ENCODE measurements at places on chromosomes 2 and 18. TPM values are rescaled to one million over a fixed set of nuclear protein-coding genes. Genes with fewer than 3 reads are reported as not detected.
A peak's percentile ranks its signal among the peaks of the same experiment; 100 is the strongest.

CHRND gene
- not detected for total RNA-seq

LAMA3 gene
- 1.7 TPM for total RNA-seq

PROKR1 gene
- 0.38 TPM for total RNA-seq

TGFA gene
- total RNA-seq, result 4.7 TPM

DAW1 gene
- total RNA-seq, result 1.6 TPM

ANKRD29 gene
- not detected for total RNA-seq

ESPNL gene
- 0.82 TPM for total RNA-seq

PLCL1 gene
- total RNA-seq, result 13.6 TPM

VIL1 gene
- 0.44 TPM for total RNA-seq

POTEC gene
- total RNA-seq, result not detected

ZSWIM2 gene
- not detected for total RNA-seq

FBXO15 gene
- 5.4 TPM for total RNA-seq

NOL4 gene
- total RNA-seq, result 0.67 TPM

HAAO gene
- 6.0 TPM for total RNA-seq

GRCh38 chr18:13389491-13390131, 171.1 kb downstream of the LDLRAD4 start:
- DNase-seq, result no peak
- H3K4me1 ChIP-seq, result peaks cover 7% of the 10 kb centered on the region
- peaks cover 7% of the 10 kb centered on the region for H3K36me3 ChIP-seq
- peaks cover 3% of the 10 kb centered on the region for H3K27me3 ChIP-seq
- no peak overlapping the region for H3K4me3 ChIP-seq

DNA sequence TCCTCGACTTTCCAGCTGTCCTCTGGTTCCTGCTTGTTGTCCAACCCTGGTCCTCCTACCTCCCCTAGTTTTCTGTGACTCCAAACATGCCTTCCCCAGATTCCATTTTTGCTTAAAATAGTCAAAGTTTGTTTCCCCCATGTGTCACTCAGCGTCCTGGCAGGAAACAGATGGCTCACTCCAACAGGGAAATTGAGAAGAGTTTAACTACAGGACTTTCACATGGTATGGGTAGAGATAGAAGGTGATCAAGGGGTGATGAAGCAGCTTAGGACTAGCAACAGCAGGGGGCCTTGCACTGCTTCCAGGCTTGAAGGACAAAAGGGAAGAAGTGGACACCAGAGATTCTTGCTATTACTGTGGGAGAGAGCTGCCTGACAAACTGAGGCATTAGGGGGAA, 6.1 kb upstream of the CUL3 start:
- no peak for DNase-seq
- H3K27me3 ChIP-seq, result peaks cover 2% of the 10 kb centered on the region
- peaks cover 47% of the 10 kb centered on the region for H3K4me1 ChIP-seq
- peak overlapping the region; percentile 87 for H3K27ac ChIP-seq

DNA sequence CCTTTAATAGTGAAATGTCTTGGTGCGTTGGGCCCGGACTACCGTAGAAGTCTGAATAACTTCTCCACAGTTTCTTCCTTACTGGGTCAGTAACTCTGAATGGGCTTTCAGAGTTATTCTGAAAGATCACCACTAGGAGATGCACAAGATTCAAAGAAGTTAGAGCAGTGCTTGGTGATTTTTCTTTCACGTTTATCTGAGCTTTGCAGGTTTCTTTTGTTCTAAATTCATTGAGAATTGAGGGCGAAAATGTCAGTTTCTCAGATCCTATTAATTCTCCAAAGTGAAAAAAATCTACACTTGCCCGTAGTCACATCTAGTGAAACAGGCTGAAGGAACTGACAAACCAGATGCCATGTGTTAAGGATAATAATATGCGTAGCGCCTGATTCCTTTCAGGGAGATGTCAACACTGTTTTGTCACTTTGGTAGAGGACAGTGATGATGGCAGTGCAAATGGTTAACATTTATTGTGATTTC, 70.1 kb downstream of the QPCT start:
- no peak overlapping the region for H3K27ac ChIP-seq
- peaks cover 13% of the 10 kb centered on the region for H3K4me1 ChIP-seq
- H3K4me3 ChIP-seq, result no peak overlapping the region
- H3K36me3 ChIP-seq, result no peaks in the 10 kb centered on the region

DNA sequence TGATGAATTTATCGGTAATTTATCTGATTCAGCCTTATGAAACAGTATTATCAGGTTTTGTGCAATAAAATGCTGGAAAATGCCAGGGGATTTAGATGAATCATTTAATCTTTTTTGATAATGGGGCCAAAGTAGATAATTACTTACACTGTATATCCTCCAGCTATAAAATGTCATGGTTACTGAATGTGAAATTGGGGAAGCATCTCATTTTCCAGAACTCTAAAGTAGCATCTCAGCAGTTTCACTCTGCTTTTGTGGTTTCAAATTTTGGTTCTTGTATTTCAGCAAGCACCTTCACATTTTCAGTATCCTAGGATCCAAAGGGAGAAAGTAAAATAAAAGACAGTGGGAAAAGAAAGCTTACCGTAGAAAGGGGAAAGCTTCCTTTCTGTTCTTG, 12.8 kb downstream of the ANKRD62 start:
- H3K36me3 ChIP-seq, result no peaks in the 10 kb centered on the region
- H3K4me3 ChIP-seq, result no peak overlapping the region
- no peak for DNase-seq
- H3K4me1 ChIP-seq, result no peaks in the 10 kb centered on the region

GRCh38 chr18:41121116-41121826, 833.8 kb upstream of the PIK3C3 start:
- no peaks in the 10 kb centered on the region for H3K4me1 ChIP-seq
- H3K27ac ChIP-seq, result no peak overlapping the region
- H3K36me3 ChIP-seq, result no peaks in the 10 kb centered on the region
- no peaks in the 10 kb centered on the region for H3K27me3 ChIP-seq
- no peak for DNase-seq
- H3K4me3 ChIP-seq, result no peak overlapping the region

DNA sequence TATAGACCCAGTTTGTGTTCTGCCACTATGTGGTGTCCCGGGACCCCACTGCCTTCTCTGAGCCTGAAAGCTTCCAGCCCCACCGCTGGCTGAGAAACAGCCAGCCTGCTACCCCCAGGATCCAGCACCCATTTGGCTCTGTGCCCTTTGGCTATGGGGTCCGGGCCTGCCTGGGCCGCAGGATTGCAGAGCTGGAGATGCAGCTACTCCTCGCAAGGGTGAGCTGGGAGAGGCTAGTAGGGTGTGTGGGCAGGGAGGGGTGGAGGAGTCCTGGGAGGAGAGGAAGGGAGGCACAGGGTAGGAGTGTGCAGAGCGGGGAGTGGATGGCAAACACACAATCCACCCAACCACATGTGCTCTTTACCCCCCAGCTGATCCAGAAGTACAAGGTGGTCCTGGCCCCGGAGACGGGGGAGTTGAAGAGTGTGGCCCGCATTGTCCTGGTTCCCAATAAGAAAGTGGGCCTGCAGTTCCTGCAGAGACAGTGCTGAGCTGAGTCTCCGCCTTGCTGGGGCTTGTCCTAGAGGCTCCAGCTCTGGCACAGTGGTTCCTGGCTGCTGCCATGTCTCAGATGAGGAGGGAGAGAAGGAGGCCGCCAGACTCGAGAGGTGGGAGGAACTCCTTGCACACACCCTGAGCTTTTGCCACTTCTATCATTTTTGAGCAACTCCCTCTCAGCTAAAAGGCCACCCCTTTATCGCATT, 16.9 kb downstream of the PRKAG3 start:
- DNase-seq, result no peak
- H3K27ac ChIP-seq, result no peak overlapping the region
- H3K27me3 ChIP-seq, result peaks cover 5% of the 10 kb centered on the region

- DNase-seq, result no peak
- H3K27ac ChIP-seq, result no peak overlapping the region
- H3K4me3 ChIP-seq, result no peak overlapping the region
- no peaks in the 10 kb centered on the region for H3K36me3 ChIP-seq
Observed at GRCh38 chr18:32261003-32261402, 71.2 kb downstream of the MEP1B start.

DNA sequence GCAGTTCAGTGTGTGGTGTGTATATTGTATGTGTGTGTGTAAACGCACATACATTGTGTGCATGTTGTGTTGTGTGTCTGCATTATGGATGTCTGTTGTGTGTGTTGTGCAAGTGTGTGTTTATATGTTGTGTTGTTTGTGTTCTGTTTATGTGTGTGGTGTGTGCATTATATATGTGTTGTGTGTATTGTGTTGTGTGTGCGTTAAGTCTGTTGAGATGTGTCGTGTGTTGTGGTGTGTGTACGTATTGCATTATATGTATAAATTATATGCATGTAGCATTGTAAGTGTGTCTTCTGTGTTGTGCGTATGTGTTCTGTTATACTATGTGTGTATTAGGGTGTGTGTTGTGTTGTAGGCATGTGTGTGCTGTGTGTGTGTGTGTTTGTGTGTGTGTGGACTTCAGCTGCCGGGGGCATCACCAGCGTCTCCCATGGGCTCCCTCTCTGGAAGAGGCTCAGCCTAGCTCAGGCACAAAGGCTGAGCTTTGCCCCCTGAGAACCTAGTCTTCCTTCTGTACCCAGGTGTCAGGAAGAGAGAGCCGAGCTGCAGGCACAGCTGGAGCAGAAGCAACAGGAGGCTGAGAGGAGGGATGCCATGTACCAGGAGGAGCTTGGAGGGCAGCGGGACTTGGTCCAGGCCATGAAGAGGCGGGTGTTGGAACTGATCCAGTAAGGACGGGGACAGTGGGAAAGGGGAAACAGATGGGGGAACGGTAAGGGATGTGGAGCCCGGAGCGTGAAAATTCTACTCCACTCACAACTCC, 13.7 kb downstream of the RUFY4 start:
- H3K36me3 ChIP-seq, result no peaks in the 10 kb centered on the region
- peaks cover 7% of the 10 kb centered on the region for H3K27me3 ChIP-seq
- no peak overlapping the region for H3K4me3 ChIP-seq
- peaks cover 3% of the 10 kb centered on the region for H3K4me1 ChIP-seq
- no peak overlapping the region for H3K27ac ChIP-seq
- no peak for DNase-seq

- peak; percentile 86 for DNase-seq
- H3K4me3 ChIP-seq, result peak overlapping the region; percentile 91
- peaks cover 13% of the 10 kb centered on the region for H3K36me3 ChIP-seq
- peak overlapping the region; percentile 42 for H3K27ac ChIP-seq
- peaks cover 43% of the 10 kb centered on the region for H3K4me1 ChIP-seq
Observed at GRCh38 chr2:74002505-74003421, 18.1 kb downstream of the TET3 start.

DNA sequence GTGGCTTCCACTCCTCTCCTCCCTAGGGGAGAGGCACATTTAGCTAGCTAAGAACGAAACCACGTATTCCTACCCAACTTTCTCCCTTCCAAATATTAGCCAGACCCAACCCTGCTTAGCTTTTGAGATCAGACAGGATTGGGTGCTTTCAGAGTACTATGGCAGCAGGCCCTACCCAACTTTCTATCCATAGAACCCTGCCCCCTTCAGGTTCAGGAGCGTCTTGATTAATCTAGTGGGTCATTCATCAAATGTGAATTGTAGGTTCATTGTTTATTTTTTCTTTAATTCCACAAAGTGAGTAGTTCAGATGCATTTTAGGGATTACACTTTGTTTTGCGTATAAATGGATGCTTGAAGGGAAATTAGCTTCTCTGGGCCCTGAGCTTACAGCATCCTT, 188.3 kb downstream of the MIB1 start:
- no peaks in the 10 kb centered on the region for H3K36me3 ChIP-seq
- no peaks in the 10 kb centered on the region for H3K27me3 ChIP-seq
- no peak for DNase-seq
- no peak overlapping the region for H3K4me3 ChIP-seq
- peaks cover 2% of the 10 kb centered on the region for H3K4me1 ChIP-seq

DNA sequence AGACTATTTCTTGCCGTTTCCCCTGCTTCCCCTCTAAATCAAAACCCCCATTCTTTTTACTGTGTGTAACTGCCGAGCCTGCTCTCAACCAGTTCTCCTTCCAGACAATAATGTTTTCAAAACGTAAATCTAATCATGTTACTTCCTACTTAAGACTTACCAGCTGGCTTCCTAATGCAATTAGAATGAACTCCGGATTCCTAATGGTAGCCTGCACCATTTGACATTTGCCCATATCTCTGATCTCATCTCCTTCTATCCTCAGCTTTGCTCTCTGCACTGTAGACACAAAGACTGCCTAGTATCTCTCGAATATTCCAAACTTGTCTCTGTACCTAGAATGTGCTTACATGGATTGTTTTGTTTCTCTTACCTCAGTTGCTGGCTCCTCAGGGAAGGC, 12.9 kb downstream of the TTL start:
- peaks cover 15% of the 10 kb centered on the region for H3K36me3 ChIP-seq
- H3K4me3 ChIP-seq, result no peak overlapping the region
- H3K27ac ChIP-seq, result no peak overlapping the region
- H3K4me1 ChIP-seq, result no peaks in the 10 kb centered on the region
- no peak for DNase-seq
- H3K27me3 ChIP-seq, result no peaks in the 10 kb centered on the region

GRCh38 chr2:99388892-99389291, 51.7 kb downstream of the EIF5B start:
- H3K27me3 ChIP-seq, result no peaks in the 10 kb centered on the region
- no peak overlapping the region for H3K4me3 ChIP-seq
- H3K36me3 ChIP-seq, result peaks cover 14% of the 10 kb centered on the region

DNA sequence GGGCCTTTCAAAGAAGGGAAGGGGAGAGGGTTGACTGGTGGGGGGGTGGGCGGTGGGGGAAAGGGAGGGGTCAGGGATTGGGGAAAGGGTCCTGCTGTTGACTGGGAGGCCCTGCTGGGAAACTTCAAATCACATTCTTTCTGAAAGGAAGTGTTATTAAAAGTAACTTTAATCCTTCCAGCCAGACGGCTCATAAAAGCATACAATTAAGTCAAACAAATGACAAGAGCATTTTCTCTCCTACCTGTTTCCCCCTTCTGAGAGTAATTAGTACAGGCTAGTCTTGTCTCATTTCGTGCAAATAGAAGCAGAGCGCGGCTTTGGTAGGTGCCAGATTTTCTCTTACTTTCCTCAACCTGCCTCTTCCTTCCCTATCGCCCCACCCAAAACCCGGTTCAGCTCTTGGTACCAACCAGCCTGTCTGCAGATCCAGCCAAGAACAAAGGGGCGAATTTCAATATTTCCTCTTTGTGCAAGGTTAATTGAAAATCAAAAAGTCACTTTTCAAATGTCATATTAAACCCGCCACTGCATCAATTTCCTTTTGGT, 2112.6 kb upstream of the PIK3C3 start:
- H3K27me3 ChIP-seq, result peaks cover 5% of the 10 kb centered on the region
- H3K4me1 ChIP-seq, result peaks cover 51% of the 10 kb centered on the region
- DNase-seq, result no peak
- H3K36me3 ChIP-seq, result no peaks in the 10 kb centered on the region
- H3K4me3 ChIP-seq, result peak overlapping the region; percentile 60

- H3K4me3 ChIP-seq, result no peak overlapping the region
- no peaks in the 10 kb centered on the region for H3K27me3 ChIP-seq
- H3K36me3 ChIP-seq, result no peaks in the 10 kb centered on the region
- H3K4me1 ChIP-seq, result no peaks in the 10 kb centered on the region
Observed at GRCh38 chr18:2644535-2644934, 11.0 kb upstream of the SMCHD1 start.

GRCh38 chr18:23816021-23816420, 126.8 kb downstream of the LAMA3 start:
- H3K4me1 ChIP-seq, result peaks cover 5% of the 10 kb centered on the region
- no peaks in the 10 kb centered on the region for H3K36me3 ChIP-seq
- H3K27ac ChIP-seq, result no peak overlapping the region
- H3K4me3 ChIP-seq, result no peak overlapping the region

DNA sequence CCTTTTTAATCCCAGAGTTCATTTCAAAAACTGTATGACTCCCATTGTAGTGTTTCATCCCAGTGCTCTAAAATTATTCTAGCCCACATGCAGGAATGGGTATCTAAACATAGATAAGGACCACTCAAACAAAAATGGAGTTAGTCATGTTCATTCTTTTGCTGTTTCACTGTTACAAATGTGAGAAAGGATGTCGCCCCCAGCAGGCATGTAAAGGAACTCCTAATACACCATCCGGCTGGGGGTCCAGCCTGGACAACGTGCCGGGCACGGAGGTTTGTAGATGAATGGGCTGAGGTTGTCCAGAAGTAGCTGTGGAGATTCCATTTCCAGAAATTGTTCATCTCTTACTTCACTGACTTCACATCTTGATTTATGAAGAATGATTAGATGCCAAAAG, 101.9 kb upstream of the RAB12 start:
- H3K36me3 ChIP-seq, result no peaks in the 10 kb centered on the region
- peaks cover 2% of the 10 kb centered on the region for H3K27me3 ChIP-seq
- DNase-seq, result peak; percentile 27
